Stimulated activated CD4-positive, alpha-beta T cell treated with anti-CD3 and anti-CD28 coated beads, Interleukin-12 subunit alpha, Interleukin-12 subunit beta, amount 100 ng/mL, for 48 hours (primary cell): ENCODE measurements at places on chromosomes 7 and 10.

DNA sequence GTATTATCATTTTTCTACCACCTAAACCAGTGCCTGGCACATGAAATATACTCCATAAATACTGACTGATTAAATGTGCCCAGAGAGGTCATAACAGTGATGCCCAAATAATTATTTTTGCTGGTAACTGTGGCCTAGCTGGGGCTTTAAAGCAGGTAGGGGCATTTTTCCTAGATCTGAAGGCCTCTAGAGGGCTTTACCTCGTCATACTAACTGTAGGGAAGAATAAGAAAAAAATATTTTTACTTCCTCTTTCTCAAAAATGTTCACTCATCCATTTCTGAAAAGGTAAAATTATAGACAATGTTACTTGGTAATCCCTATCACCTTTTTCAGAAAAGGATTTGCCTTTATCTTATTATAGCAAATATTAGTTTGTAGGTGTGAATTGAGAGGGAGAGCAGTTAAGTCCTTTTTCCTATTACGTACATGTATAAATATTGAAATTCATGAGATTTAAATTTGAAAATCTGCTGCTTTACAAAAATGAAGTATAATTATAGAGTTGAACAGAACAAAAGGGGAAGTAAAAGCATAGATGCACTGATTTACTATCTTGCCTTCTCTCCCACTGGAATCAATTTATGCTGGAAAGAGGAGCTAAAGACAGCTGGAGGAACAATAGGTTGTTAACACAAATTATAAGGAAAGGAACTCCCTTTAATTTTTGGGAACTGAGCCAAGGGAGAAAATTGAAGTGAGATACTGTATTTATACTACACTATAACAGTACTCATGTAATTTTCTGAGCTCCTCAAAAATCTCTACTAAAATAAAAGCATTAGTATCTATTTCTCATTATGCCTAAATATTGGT lies 71.5 kb upstream of the NOBOX start:
- no peak for DNase-seq

DNA sequence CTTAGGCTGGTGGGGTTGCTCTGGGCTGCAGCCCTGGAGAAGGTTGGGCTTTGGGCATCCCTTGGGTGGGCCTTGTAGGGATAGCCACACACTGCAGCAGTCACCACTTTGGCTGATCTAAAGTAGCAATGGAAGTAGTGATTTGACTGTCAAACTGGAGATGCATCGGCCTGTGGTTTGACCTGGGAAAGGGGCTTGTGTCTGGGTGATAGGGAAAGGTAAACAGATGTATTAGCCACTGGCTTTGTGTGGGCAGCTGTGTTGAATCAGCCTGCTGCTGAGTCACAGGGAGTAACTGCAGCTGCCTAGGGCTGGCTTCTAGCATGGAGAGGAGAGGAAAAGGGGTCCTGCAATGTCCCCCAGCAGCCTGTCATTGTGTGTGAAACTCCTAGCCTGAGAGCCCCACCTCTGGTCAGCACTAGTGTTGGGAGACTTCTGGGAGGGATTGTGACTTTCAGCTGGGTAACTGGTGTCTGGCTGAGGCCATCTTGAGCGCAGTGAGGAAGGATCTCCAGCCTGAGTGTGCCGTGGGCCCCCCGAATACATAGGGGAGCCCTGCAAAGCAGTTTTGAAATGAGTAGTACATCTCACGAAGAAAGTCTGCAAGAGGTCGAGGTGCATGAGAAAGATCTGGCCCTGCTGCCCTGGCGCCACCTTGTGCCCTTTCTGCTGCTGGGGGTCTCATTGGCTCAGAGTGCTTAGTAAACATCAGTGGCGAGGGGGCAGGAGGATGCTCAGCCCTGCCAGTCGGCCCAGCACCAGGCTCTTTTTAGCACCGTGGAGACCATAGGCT lies 117.3 kb downstream of the FANK1 start:
- DNase-seq = no peak

DNA sequence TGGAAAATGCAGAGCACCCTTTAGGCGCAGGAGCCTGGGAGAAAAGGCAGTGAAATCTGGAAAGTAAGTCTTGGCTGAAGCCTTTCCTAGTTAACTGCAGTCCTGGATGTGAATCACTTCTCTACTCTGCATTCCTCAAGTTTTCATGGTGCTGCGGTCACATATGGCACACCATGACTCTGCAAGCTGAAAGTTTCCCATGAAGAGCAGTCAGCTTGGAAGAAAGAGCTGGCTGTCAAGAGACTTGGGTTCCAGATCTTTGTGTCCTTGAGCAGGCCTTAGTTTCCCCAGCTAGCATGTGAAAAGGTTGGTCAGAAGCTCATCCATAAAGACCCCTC lies 548.3 kb downstream of the SORCS3 start:
- DNase-seq = no peak

DNA sequence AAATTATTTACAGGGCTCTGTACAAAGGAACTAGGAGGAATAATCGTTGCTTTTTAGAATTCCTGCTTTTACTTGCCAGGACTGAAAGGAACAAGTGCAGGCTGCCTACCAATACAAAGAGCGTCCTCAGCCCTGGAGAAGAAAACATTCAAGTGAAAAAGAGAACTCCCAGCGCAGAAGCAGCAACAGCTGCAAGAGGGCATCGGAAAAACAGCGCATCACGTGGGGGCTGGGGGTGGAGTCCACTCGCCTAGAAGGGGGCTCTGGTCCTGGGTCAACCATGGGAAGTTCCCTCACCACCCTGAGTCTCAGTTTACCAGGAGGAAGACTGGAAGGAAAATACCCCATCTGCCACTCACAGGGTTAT lies 385 bp upstream of the C10orf90 start:
- no peak for DNase-seq

- DNase-seq = no peak
Observed at GRCh38 chr7:122764902-122765301, 62.2 kb upstream of the RNF148 start.

- DNase-seq = peak; percentile 75
Observed at GRCh38 chr7:50449881-50450589, at the start of gene FIGNL1. Gene FIGNL1 (minus strand): TSS chr7:50450350. CDS start chr7:50447287, 3,063 bp downstream.
